NCI-H748 treated with DMSO at 0.1 percent for 48 hours (cell line): ENCODE measurements at places on chromosomes 12 and 14.

DNA sequence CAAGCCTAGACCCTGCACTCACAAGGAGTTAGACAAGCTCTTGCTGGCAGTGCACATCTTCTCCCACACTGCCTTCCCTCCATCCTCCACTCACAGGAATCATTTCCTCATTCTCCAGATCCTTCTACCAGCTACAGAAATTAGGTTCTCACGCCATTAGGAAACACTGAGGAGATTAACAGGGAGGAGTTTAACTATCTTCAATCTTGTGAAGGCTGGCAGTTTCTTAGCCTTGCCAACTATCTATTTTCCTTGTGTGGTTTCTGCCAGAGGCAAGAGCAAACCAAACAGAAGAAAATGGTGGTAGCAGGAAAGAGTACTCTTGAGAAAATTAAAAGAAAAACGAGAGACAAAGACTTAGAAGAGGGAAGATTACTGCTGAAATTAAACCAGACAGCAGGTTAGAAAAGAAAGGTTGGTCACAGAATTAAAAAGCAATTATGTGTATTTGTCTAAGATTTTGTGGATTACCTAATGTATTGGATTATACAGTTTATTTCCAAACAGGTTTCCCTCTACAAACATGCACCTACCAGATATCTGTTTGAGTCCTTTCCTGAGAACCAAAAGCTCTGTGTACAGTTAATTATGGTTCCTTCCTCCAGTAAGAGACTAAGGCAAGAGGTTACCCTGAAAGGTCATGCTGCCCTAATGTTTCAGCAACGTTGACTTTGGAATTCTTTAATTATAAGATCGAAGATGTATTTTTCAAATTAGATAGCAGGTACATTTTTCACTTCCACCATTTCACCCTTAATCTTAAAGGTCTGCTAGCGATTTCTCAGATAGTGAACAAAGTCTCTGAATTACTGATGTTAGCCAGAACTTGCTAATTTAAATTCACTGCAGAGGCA lies 5.0 kb downstream of the RERG start:
- DNase-seq: no peak

DNA sequence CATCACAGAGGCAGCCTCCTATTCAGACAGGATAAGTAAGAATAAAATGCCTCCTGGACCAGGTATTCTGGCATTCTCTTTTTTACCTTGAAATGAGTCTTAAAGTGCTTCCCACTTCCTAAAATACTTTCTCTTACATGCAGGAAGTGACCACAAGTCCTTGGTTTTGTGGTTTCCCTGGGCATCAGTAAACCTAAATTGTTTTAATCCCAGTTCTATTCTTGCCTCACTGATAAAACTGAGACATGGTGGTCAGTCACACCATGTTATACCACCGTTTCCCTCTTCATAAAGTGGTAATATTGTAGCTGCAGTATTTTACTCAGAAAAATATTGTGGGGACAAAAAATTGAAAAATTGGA lies 1.2 kb upstream of the SALL2 start:
- no peak for DNase-seq

GRCh38 chr12:93297032-93297431 lies 80.7 kb upstream of the NUDT4 start:
- DNase-seq: no peak

- DNase-seq: no peak
These were observed 12.3 kb upstream of the NINJ2 start for GRCh38 chr12:675562-675961.

- DNase-seq: peak; percentile 6
These were observed 71.3 kb downstream of the DUSP6 start for GRCh38 chr12:89280833-89281538.
